T-helper 1 cell (primary cell): ENCODE measurements at places on chromosomes 1 and 21.

DNA sequence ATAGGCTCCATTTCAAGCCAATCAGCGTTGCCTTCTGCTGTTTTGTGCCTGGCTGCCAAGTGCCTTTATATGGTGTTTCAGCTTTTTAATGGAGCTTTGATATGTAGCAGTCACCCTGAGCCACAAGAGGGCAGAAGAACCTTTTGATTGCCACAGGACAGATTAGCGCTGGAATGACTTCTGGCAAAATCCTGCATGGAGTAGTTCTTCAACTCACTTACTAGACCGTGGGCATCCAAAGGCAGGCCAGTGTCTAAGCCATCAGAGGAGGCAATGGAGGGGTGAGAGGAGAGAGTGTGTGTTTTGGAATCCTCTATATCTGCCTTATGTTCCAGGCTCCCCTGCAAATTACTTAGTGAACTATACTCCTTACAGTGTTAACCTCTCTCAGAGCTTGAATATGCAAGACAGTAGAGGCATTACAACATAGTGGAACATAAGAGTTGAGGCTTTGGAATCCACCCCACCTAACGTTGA, 56.2 kb downstream of the ST3GAL3 start:
- DNase-seq, result no peak

- no peak for DNase-seq
Measured at GRCh38 chr1:155035936-155036335, 2.3 kb downstream of the DCST1 start.

DNA sequence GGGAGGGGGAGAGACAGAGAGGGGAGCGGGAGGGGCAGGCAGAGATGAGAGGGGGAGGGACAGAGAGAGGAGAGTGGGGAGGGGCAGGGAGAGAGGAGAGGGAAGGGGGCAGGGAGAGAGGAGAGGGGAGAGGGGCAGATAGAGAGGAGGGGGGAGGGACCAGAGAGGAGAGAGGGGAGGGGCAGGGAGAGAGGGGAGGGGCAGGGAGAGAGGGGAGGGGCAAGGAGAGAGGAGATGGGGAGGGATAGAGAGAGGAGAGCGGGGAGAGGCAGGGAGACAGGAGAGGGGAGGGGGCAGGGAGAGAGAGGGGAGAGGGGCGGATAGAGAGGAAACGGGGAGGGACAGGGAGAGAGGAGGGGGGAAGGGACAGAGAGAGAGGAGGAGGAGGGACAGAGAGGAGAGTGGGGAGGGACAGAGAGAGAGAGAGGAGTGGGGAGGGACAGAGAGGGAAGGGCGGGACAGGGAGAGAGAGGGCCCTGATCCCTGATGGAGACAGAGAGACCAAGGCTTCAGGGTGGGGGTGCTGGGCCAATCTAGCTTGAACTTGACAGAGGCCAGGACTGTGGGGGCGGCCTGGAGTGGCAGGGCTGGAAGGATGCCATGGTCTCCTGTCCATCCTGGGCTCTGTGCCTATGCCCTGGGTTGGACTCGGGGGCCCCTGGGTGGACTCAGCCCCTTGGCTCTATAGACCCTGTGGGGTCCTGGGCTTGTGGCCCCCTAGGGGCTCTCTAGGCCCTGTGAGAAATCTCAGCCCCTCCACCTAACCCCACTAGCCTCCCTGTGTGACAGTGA, 43.6 kb downstream of the DMRTB1 start:
- no peak for DNase-seq

- no peak for DNase-seq
Measured at GRCh38 chr1:36572906-36573305, 90.2 kb upstream of the CSF3R start.

GRCh38 chr1:117825414-117825813, 104.0 kb downstream of the GDAP2 start:
- no peak for DNase-seq

- DNase-seq, result no peak
Measured at GRCh38 chr1:31264790-31265386, 25.2 kb upstream of the NKAIN1 start.

- no peak for DNase-seq
Measured at GRCh38 chr1:22579541-22580155, 16.4 kb downstream of the EPHA8 start.

GRCh38 chr1:2480986-2481364, 4.9 kb downstream of the PLCH2 start:
- no peak for DNase-seq

DNA sequence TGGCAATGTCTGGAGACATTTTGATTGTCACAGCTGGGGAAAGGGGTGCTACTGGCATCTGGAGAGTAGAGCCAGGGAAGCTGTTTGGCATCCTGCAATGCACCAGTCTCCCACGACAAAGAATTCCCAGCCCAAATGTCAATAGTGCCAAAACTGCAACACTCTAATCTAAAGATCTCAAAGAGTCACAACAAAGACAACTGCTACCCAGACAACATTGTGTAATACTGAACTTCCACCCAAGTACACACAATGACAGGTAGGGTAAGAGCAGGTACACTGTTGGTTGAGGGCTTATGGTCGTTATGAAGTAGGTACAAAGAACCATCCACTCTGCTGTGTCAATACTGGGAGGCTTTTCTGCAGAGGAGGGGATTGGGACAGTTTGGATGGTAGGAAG, 8.2 kb upstream of the TMEM51 start:
- no peak for DNase-seq
